Stimulated activated CD4-positive, alpha-beta T cell treated with anti-CD3 and anti-CD28 coated beads, Interleukin-12 subunit alpha, Interleukin-12 subunit beta, amount 100 ng/mL, for 4 hours (primary cell): ENCODE measurements at places on chromosomes 12 and 14.

DNA sequence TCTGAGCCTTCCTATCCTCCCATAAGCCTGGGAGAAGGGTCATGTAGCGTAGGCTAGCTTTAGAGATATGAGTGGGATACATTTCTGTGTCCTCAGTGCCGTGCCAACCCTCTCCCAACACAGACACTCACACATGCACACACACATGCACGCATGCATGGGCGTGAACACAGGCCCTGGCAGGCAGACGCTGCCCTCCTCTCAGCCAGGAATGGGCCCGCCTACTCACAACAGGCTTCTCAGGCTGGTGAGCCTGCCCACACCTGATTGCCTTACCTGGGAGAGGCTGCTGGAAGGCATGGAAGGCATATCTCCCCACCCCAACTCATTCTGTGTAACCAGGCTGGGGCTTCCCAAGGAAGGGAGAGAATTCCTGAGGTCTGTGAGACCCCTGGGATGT, 12.8 kb upstream of the ACVR1B start:
- DNase-seq, result no peak

DNA sequence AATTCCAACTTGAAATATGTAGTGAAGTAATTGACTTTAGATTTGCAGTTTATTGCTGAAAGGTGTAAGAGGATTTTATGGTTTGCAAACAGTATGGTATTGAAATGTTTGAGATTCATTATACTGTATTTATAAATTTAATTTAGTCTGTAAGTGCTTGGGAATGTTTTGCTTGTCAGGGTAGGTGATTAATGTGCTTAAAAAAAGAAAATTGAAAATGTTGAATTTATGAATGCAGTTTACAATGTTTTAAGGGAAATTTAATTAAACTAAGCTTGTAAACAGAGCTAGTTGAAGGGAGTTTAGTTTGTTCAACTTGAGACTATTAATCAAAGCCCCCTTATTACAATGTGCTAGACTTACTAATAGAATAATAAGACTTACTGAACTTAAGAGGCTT, 18.0 kb upstream of the CRY1 start:
- DNase-seq, result no peak

GRCh38 chr12:69843608-69844007, 18.6 kb downstream of the MYRFL start:
- no peak for DNase-seq

- no peak for DNase-seq
These were observed 4.8 kb downstream of the ASCL4 start for GRCh38 chr12:107779077-107779831.

DNA sequence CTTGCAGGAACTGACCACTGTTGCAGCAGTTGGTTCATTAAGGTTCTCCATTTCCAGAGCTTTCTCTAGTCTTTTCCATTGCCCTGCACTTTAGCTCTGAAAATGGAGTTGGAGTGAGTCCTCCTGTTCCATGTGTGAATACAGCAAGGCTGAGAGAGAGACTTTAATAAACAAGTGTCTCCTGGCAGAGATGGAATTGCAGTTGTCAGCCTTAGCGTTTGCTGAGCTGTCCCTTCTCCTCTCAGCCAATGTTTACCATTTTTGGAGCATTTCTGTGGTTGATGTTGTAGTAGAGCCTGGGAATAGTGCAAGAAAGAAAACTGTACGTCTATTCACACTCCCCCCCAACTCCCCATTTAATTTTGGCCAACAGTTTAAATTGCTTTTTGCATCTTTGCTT, 7.5 kb upstream of the MANSC4 start:
- DNase-seq, result no peak

DNA sequence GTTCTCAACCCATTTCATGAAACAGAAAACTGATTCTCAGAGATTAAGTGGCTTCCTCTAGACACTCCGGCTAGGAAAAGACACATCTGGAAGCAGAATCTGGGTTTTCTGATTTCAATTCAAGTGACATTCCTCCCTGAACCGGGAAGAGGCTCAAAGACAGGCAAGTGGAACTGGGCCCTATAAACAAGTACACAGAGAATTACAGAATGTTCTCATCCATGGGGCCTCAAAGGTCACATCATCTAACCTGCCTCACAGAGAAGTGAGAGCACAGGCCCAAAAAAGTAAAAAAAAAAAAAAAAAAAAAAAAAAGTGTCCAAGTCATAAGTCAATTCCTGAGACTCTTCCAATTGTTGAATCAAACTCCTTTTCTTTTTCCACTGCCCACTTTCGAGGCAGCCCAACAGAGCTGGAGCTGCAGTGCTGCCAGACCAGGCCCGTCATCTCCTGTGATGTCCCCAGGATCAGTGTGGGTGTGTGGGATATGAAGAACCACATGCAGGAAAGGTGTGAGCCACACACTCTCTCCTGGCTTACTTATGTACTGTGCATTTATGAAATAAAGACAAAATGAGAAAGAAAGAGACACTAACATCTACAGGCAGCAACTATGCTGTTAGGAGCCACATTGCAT, 2.8 kb upstream of the KRT1 start:
- no peak for DNase-seq

DNA sequence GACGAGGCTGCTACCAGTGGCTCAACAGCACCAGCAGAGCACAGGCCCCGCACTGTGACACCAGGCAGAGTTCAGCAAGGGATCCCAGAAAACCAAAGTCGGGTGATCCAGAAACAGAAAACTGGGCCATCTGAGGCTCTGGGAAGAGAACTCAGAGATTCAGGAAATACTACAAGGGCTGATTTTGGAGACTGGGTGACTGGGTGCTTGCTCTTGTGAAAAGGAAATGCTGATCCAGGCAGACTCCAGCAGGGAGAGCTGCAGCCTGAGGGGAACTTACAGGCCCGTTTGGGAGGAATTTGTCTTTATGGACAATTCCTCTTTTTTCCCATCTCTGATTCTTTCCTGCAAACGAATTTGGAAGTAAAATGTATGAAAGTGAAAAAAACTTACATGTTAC, 28.2 kb downstream of the FOXN3 start:
- no peak for DNase-seq

GRCh38 chr14:54700717-54701116, 133.8 kb downstream of the SAMD4A start:
- DNase-seq, result no peak

- no peak for DNase-seq
These were observed 69.5 kb upstream of the DICER1 start for GRCh38 chr14:95226801-95227200.

GRCh38 chr12:128709660-128710059, 114.1 kb downstream of the SLC15A4 start:
- DNase-seq, result no peak

GRCh38 chr12:23204933-23205778, 580.2 kb downstream of the ETNK1 start:
- DNase-seq, result no peak

- DNase-seq, result no peak
These were observed 1014.8 kb upstream of the FBXO33 start for GRCh38 chr14:40447017-40447416.

- no peak for DNase-seq
These were observed 24.0 kb downstream of the PRDM4 start for GRCh38 chr12:107736914-107737313.

DNA sequence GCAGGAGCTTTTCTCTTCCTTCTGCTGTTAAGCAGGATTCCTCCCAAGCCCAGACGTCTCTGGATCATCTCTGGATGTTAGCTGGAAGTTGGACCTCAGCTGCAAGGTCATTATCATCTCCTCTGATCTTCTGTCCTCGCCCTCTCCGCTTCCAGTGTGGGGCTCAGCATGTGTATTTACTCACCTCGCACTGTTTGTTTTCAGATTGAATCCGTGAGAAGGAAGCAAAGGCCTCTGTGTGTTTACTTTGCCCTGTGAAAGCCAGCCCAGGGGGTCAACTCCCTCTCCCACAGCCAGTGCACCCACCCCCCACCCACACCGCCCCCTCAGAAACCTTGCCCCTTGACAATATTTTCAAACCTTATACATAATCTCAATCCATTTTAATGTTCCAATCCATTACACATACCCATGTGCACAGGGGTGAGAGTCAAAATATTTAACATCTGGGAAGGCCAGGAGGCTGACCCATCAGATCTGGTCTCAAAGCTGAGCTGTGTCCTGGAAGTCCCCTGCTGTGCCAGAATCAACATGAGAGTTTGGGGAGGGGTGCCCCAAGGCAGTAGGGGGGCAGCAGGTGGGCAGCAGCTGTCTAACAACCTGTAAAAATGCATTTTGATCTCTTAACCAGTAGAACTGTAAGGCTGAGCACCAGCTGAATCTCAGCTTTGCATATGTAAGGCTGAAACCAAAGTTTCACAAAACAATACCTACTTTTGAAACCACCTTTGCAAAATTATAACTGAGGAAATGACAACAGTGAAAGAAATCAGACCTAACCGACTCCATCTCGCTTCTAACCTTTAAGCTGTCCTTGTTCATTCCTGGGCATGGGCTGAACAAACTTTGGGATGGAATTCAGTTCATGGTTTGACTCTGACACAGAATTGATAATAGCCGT, 157.9 kb downstream of the ZNF664 start:
- no peak for DNase-seq

- DNase-seq, result no peak
These were observed 1.7 kb downstream of the DYNC1H1 start for GRCh38 chr14:101965770-101966722.

- peak; percentile 14 for DNase-seq
These were observed 615 bp downstream of the CDKN1B start for GRCh38 chr12:12717586-12718380.

DNA sequence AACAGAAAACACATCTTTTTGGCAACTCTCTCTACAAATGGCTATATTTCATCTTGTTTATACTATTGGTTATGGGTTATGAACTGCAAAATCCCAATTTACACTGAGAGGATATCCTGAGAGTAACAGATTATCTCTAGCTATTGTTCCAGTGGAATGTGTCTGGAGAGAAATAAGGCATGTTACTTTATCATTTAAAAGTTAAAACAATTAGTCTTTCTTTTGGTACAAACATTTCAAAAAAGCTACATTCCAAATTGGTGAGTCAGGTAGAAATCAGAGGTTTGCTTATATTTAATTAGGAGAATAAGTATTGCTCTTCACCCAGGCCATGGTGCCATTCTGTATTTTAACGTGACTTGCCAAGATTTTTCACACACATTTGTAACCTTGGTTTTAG, 411.6 kb downstream of the CCER1 start:
- no peak for DNase-seq

DNA sequence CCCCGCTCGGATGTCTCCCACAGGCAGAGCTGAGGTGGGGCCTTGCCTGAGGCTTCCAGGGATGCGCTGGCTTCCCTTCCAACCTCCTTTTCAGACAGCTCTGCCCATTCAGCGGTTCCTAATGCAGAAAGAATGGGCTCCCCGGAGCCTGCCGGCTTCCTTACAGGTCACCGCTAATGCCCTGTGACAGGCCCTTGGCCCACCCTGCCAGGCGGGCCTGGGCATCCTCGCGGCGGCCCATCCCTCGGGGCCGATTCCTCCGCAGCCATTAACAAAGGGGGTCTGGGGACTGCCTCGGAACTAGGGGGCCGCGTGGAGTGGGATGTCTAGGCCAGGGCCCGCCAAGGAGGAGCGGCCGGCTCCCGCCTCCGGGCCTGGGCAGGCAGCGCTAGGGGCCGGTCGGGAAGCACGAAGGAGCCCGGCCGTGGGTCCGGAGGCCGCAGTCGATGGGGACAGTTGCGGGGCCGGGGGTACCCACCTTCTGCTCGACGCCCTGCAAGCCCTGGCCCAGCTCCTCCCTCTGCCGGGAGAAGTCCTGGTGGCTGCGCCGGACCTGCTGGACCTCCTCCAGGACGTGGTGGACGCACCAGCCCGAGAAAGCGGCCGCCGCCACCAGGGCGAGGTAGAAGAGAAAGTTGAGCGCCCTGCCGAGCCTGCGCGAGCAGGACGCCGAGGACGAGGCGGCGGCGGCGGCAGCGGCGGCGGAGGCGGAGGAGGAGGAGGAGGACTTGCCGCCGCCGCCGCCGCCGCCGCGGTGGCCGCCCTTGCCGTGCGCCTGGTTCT, 738 bp downstream of the CKAP4 start:
- DNase-seq, result peak; percentile 60

DNA sequence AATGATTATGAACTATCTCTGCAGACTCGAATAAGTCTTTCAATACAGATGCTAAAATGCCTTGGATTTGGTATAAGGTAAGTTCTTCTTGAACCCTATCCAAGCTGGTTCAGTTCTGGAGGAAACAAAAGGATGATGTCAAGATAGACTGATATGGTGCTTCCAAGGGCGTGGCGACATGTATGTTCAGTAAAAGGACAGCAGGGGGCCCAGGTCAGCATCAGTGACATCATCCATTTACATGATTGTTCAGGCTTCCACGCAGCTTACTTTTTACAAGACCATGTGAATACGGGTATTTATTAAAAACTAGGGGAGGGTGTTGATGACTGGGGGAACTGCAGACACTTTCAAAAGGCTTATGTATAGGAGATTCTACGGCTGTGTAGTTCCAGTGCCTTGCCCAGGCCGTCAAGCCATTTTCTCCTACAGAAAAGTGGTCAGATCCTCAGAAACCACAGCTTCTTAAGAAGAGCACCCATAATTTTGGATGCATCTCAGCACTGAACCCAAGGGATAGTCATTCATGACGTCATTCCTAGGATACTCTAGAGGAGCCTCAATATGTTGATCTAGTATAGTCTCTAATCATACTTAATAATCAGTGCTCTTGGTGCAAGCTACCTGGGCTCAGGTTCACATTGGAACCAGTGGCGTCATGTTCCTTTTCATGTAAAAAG, 527.7 kb downstream of the FUT8 start:
- no peak for DNase-seq

DNA sequence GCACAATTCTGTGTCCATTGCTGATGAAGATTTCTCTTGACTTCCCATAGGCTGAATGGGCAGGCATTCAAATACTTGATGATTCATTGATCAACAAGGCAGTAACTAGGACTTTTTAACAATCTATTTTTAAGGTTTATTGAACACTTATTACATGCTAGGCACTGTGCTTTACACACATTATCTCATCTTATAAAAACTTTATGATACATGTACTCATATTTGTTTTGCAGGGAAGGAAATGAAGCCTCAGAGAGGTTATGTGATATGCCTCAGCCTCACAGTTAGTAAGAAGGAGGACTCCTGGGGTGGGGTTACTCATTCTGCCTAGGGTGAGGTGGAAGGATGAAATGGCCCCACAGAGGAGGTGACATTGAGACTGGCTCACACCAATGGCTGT, 12.9 kb upstream of the EMP1 start:
- no peak for DNase-seq

DNA sequence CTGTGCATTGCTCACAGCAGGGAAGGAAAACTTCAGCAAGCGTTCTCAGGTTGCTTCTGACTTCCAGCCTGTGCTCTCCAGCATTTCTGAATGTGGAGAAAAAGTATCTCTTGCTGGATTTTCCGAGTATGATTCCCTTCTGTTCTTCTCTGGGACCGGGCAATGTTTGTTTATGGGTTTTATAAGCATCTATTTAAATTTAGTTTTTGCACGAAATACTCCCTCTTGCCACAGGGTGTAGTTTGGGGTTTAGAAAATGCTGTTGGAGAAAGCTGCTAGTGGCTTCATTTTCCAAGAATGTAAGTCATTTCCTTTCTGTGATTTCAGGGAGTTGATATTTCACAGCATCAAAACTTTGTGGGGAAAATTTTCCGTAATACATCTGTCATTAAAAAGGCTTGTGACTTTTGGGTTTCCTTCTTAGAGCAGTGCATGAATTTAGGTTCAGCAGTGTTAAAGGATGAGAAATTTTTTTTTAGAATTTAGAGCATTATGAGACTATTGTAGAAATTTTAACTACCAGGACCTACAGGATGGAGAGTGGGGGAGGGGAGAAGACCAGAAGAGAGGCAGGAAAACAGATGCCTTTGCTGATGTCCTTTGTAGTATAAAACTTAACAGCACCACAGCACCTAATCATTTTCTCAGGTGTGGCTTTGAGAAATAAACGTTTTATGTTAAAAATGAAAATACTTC, 1.5 kb downstream of the FRMD6 start:
- DNase-seq, result no peak
